Thoracic aorta (tissue), 2 donors: ENCODE measurements at places on chromosomes 6 and 20. TPM values are rescaled to one million over a fixed set of nuclear protein-coding genes. Genes with fewer than 3 reads are reported as not detected.

Gene MRPS18A
- 21.2 TPM for total RNA-seq

Gene LY86
- total RNA-seq = 6.5 TPM

Gene SLC17A9
- total RNA-seq = 18.8 TPM

Gene ME1
- 22.9 TPM for total RNA-seq

Gene SOX4
- total RNA-seq = 22.1 TPM

Gene AIF1
- 39.6 TPM for total RNA-seq

Gene DSP
- total RNA-seq = 5.4 TPM

Gene TJAP1
- 21.0 TPM for total RNA-seq

Gene FAM210B
- 37.3 TPM for total RNA-seq

Gene GPX6
- total RNA-seq = not detected
